Thoracic aorta (tissue), 2 donors: ENCODE measurements at places on chromosomes 4 and X.

- DNase-seq, result no peak
Observed at GRCh38 chr4:76585272-76585671, 150.2 kb downstream of the SHROOM3 start.

DNA sequence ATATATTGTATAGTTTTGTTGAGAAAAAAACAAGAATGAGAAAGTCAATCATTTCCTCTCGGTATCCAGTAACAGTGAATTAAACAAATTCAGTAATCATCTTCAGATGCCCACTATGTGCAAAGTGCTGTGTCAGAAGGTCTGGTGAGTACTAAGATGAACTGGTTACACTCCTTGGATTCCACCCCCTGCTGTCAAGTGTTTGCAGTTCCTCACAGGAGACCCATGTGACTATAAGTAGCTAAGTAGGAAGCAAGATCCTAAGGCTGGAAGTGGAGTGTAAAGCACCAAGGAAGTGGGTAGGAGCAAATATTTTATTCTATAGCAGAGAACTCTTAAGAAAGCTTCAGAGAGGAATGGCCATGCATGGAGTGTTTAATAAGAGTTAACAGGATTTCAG, 73.6 kb downstream of the SNX25 start:
- DNase-seq, result no peak

GRCh38 chr4:152997771-152998487, 61.8 kb downstream of the FHDC1 start:
- DNase-seq, result no peak

GRCh38 chrX:110308220-110308619, 9.7 kb downstream of the AMMECR1 start:
- no peak for DNase-seq

- no peak for DNase-seq
Observed at GRCh38 chr4:107069049-107069448, 32.9 kb upstream of the DKK2 start.

- DNase-seq, result peak; percentile 28
Observed at GRCh38 chr4:2934077-2934812, 29.0 kb downstream of the NOP14 start.

GRCh38 chr4:82900066-82900410, 497 bp upstream of the THAP9 start:
- no peak for DNase-seq
